Naive B cell (primary cell): ENCODE measurements at places on chromosomes 13 and 19.

DNA sequence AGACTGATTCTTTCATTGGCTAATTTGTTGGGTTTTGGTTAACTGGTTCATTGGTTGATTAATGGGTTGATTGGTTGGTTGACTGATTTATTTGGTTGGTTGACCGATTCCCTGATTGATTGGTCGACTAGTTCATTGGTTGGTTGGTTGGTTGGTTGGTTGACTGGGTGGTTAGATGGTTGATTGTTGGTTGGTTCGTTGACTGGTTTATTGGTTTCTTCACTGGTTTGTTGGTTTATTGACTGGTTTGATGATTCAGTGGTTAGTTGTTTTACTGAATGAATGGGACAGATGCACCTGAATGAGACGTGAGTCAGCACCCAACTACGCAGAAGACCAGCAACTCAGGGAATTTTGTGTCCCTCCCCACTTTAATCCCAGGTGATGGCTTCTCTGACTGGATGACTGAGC lies 2.7 kb upstream of the NUP62 start:
- H3K36me3 ChIP-seq: no peaks in the 10 kb centered on the region
- no peak overlapping the region for H3K27ac ChIP-seq

GRCh38 chr19:2488942-2489731 lies 13.2 kb downstream of the GADD45B start:
- H3K4me3 ChIP-seq: peak overlapping the region; percentile 67
- peaks cover 50% of the 10 kb centered on the region for H3K4me1 ChIP-seq
- peaks cover 24% of the 10 kb centered on the region for H3K27me3 ChIP-seq
- peak; percentile 22 for DNase-seq
- no peak overlapping the region for H3K27ac ChIP-seq

DNA sequence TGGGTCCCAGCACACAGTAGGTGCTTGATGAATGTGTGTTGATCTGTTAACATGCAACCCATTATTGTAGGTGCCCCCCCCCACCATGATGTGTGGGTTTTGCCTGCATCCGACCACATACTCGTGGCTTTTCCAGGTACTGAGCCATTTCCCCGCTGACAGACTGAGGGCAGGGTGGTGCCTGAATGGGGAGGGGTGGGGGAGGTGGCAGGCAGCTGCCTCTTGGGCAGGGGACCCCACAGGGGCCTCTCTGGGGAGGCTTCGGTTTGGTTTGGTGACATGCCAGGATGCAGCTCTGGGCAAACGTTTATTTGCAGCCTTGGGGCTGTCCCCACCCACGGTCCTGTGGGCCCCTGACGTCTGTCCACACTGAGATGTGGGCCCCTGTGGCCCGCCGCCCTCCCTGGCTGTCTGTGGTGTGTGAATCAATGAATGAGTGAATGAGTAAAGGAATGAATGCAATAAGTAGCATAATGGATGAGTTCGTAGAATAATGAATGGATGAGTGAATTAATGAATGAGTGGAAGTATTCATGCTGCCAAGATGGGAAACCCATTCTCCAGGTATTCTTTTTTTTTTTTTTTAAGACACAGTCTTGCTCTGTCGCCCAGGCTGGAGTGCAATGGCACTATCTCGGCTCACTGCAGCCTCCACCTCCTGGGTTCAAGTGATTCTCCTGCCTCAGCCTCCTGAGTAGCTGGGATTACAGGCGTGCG lies 9.0 kb upstream of the JUND start:
- H3K4me1 ChIP-seq: peaks cover 45% of the 10 kb centered on the region
- no peaks in the 10 kb centered on the region for H3K27me3 ChIP-seq
- H3K4me3 ChIP-seq: peak overlapping the region; percentile 96
- peak; percentile 95 for DNase-seq
- peak overlapping the region; percentile 100 for H3K27ac ChIP-seq

- H3K4me1 ChIP-seq: no peaks in the 10 kb centered on the region
- DNase-seq: no peak
- no peak overlapping the region for H3K27ac ChIP-seq
- H3K36me3 ChIP-seq: no peaks in the 10 kb centered on the region
Measured at GRCh38 chr19:54229146-54229545, 6.3 kb upstream of the LILRB3 start.

DNA sequence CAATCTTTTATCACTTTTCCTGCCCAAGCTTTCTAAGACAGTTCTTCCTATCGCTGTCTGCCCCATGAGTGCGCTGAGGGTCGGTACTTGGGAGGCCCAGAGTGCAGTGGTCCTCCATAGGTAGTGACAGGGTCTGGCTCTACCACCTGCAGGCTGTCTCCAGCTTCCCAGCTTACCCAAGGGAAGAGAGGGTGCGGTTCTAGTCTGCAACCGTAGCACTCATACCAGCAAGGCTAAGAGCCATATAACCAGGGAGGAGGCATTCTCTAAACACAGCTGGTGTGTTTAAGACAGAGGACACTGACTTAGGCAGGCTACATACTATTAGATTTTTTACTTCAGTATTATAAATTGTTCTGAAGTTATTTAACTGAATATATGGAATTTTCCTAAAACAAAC lies 8.2 kb downstream of the PROZ start:
- no peak overlapping the region for H3K4me3 ChIP-seq
- no peak overlapping the region for H3K27ac ChIP-seq
- no peak for DNase-seq

DNA sequence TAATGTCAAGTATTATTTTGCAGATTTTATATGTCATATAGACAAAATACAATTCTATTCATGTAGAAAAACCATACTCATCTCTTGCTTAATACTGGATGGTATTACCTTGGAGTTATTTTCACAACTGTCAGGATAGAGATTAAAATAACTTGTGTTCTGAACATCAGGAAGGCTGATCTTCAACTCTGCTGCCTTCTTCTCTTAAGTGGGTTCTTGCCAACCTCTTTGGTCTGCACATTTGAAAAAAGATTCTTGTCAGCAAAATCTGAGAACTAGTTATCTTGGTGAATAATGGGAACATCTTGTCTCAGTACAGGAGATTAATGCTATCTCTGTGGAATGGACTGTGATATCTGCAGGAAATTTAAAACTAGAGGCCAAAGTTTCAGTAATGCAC lies 95.2 kb upstream of the FAM216B start:
- H3K36me3 ChIP-seq: no peaks in the 10 kb centered on the region
- no peak for DNase-seq
- H3K27ac ChIP-seq: no peak overlapping the region
- H3K4me1 ChIP-seq: no peaks in the 10 kb centered on the region
- peaks cover 8% of the 10 kb centered on the region for H3K27me3 ChIP-seq

- H3K4me3 ChIP-seq: no peak overlapping the region
- no peak for DNase-seq
- no peaks in the 10 kb centered on the region for H3K4me1 ChIP-seq
- no peaks in the 10 kb centered on the region for H3K36me3 ChIP-seq
- H3K27ac ChIP-seq: no peak overlapping the region
Measured at GRCh38 chr13:66344805-66345517, 885.2 kb downstream of the PCDH9 start.

GRCh38 chr13:98543378-98544103 lies 33.4 kb downstream of the STK24 start:
- no peaks in the 10 kb centered on the region for H3K27me3 ChIP-seq
- H3K36me3 ChIP-seq: no peaks in the 10 kb centered on the region
- no peak for DNase-seq
- peaks cover 92% of the 10 kb centered on the region for H3K4me1 ChIP-seq

DNA sequence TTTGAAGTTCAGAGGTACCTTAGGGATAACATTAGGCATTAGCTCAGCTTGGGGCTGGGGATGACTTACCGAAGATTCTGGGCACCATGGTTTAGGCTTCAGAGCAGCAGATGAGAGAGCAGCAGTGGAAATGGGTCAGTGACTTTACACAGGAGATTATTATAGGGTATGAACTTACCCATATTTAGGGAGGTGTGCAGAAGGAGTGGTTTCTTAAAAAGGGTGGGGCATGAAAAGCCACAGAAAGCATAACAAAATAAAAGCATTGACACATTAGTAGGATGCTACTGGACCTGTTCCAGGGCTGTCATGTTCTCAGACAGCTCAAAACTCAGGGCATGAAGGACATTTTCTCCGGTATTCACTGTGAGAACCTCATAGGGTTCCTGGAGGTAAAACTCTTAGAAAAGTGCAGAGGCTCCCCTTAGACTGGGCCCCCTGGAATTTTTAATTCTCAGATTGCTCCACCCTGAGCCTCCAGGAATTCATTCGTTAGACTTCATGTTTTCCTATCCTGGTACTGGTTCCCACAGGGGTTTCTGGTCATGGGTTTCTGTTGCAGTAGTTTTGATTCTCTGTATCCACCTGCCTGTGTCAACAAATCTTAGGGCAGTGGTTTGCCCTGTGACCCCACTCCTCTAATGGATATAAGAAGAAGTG lies 20.7 kb downstream of the IGFL1 start:
- H3K27ac ChIP-seq: no peak overlapping the region
- peaks cover 35% of the 10 kb centered on the region for H3K27me3 ChIP-seq
- no peaks in the 10 kb centered on the region for H3K36me3 ChIP-seq
- H3K4me1 ChIP-seq: no peaks in the 10 kb centered on the region

GRCh38 chr19:7247155-7247554 lies 47.1 kb downstream of the INSR start:
- H3K4me3 ChIP-seq: no peak overlapping the region
- peak overlapping the region; percentile 63 for H3K27ac ChIP-seq
- peaks cover 15% of the 10 kb centered on the region for H3K4me1 ChIP-seq
- no peak for DNase-seq
- no peaks in the 10 kb centered on the region for H3K36me3 ChIP-seq

DNA sequence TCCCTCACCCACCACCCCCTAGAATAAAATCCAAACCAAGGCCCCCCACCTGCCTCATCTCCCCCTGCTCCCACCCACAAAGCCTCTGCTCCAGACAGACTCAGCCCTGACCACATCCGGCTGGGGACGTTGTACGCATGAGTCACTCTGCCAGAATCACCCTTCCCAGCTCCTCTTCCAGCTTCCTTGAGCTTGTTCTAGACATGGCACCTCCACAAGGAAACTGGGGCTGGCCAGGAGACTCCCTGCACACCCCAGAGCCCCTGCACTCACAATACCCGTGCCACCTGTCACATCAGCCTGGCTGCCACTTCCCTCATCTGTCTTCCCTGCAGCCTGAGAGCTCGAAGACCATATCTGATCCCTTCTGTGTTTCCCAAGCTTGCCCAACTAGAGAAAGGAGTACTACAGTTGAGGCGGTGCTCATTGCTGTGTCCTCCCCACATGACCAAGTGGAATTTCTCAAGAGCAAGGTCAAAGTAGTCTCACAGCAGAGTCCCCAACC lies 9.7 kb downstream of the DEDD2 start:
- peaks cover 47% of the 10 kb centered on the region for H3K4me1 ChIP-seq
- H3K36me3 ChIP-seq: peaks cover 16% of the 10 kb centered on the region
- no peak for DNase-seq
- H3K4me3 ChIP-seq: no peak overlapping the region
- H3K27ac ChIP-seq: no peak overlapping the region
- no peaks in the 10 kb centered on the region for H3K27me3 ChIP-seq

DNA sequence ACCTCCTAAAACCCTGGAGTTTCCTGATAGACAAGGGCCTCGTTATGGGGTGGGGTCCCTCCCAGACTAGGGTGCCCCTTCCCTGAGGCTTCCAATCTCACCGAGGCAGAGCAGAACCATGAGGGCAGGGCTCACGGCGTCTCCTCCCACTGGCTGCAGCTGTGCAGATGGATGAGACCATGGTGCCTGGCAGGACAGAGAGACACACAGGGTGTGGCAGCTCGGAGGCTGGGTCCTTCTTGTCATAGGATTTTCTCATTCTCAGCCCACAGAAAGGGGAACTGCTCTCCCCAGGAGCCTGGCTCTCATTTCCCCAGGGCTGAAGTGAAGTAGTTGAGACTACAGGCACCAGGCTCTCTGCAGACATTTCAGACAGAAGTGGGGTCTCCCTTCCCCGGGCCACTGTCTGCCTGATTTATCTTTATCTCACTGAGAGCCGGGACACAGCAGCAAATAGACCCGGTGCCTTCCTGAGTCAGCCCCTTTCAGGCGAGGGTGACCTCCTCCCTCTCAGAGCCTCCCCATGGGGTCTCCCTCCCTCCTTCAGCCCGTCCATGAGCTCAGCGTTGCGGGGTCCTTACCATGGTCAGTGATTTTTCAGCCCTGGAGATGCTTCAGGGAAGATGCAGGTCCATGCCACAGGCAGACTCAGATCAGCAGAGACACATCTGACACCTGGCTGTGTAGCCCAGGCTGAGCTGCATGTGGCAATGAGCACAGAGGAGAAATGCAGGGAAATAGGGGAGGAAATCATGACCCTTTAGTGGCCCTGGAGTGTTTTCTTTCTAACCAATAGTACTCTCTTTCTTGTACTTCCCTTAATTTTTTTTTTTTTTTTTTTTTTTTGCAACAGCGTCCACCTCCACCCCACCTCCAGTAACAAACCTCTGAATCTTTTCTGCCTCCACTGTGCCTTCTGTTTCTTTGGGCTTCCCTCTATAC lies at the start of gene LILRA5:
LILRA5 (minus strand) TSS at position 731 of the 942 bp plus-strand sequence; CDS start at position 584, 147 bp downstream.
- no peak within 1 kb of the TSS for H3K27ac ChIP-seq
- H3K4me3 ChIP-seq: no peak within 1 kb of the TSS
- peaks cover 61% of the 10 kb centered on the region for H3K27me3 ChIP-seq
- no peaks in the 10 kb centered on the region for H3K36me3 ChIP-seq

- peaks cover 10% of the 10 kb centered on the region for H3K36me3 ChIP-seq
- DNase-seq: no peak
- H3K4me1 ChIP-seq: peaks cover 10% of the 10 kb centered on the region
- H3K4me3 ChIP-seq: no peak overlapping the region
Measured at GRCh38 chr13:99995104-99995588, 13.6 kb downstream of the ZIC2 start.

DNA sequence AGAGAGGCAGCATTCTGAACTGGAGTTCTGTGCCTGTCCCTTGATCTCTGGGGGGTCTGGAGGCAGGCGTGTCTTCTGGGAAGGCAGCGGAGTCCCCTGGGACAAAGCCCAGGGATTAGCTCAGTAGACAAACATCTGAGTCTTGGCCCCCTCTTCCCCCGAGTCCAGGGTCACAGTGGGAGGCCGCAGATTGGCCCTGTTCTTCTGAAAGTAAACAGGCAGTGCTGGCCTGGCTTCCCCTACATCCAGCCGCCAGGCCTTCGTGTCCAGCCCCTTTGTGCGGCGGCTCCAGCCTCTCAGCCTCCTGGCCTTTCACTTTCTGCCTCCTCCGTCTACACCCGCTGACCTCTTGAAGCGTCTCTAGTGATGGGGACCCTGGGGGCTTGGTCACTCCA lies 989 bp downstream of the NFILZ start:
- no peak for DNase-seq
- no peaks in the 10 kb centered on the region for H3K36me3 ChIP-seq
- H3K4me1 ChIP-seq: no peaks in the 10 kb centered on the region
- H3K27me3 ChIP-seq: peaks cover 20% of the 10 kb centered on the region
- H3K4me3 ChIP-seq: no peak overlapping the region
- H3K27ac ChIP-seq: no peak overlapping the region
